ENCODE measurements at places on chromosomes 7 and 10.
A peak's percentile ranks its signal among the peaks of the same experiment; 100 is the strongest.

GRCh38 chr10:124632064-124632531 lies 112.1 kb downstream of the FAM53B start:
- DNase-seq: peak; percentile 89

DNA sequence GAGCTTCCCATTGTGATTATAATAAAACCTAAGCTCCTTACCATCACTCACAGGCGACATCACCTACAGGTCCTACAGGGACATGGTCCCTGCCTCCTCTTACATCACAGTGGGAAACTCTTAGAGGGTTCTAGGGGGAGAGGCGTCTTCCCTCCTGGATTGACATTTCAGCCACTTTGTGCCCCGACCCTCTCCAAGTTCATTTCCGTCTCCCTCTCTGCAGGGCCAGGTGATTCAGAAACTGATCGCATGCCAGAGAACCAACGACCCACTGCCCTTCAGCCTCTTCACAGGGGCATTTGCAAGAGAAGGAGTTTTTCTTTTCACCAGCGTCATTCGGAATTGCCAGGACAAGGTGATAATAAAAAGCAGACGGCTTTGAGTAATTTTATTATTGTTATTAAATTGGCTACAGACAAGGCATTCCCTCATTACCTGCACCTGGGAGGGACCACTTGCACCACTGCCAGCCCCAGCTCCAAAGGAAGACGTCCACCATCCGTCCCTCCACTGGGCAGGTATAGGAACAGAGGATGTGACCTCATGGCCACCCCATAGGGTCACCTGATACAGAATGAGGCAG lies 85.8 kb upstream of the CUX1 start:
- DNase-seq: no peak

- DNase-seq: no peak
Observed at GRCh38 chr7:85215098-85215497, 28.2 kb upstream of the SEMA3D start.

DNA sequence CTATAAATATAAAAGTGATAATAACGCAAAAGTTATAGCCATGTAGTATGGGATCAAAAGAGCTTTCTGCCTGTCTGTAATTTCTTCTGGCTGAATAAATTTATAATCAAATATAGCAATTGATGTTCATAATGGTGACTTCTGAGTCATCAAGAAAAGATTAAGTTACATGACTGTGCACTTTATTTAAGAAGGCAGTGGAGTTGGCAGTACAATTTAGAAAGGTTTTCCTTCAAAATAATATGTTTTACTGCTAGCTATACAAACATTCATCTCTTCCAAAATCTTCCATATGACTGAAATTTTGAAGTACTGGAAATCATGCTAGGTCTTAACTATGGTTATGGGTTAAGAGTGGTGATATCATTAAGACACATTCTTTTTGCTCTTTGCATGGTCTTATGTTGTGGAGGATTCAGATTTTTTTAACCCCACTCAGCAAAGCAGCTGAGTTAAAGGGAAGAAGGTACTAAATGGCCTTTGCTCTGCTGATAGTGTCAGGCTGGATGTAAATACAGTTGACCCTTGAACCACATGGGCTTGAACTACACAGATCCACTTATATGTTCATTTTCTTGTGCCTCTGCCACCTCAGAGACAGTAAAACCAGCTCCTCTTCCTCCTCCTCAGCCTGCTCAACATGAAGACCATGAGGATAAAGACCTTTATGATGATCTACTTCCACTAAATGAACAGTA lies 323.6 kb downstream of the BBS9 start:
- no peak for DNase-seq

GRCh38 chr10:13831711-13832141 lies 245.0 kb downstream of the PRPF18 start:
- DNase-seq: no peak

DNA sequence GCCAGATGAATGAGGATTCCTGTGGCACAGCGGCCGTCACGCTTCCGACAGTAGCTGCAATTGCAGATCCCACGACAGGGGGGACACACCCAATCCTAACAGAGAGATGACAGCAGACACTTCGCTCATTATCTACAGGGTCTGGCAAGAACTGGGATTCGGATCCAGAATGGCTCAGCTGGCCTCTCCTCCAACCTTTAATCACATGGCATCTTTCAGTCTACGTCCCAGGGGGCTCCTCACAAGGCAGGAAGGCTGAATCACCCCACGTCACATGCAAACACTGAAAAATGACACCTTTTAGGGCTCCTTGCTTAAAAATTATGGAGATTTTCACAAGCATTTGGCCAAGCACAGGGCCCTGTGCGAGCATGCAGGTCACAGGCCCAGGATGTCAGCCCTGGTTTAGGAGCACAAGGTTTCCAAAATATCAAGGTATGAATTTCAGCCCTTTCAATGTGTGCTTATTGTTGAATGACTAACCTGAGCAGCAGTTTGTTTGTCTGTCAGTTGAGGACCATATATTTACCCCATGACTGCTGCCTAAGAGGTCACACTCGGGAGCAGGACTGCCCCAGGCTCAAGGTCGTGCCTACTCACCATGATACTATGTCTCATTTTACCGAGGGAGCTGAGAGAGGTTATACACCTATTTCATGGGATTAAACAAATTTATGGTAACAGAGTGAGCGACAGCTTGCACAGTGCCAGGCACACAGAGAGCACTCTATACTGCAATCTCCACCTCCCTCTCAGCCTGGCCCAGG lies 42.5 kb downstream of the CDCA7L start:
- no peak for DNase-seq

- DNase-seq: no peak
Observed at GRCh38 chr10:51215951-51216834, 141.9 kb downstream of the PRKG1 start.

Measured in LNCaP clone FGC (cell line).